Posterior vena cava (tissue), 2 donors: ENCODE measurements at places on chromosomes 3 and 15. TPM values are rescaled to one million over a fixed set of nuclear protein-coding genes. Genes with fewer than 3 reads are reported as not detected.

RTP1 gene
- total RNA-seq = not detected

LAMB2 gene
- total RNA-seq = 299 TPM

SATB1 gene
- 10.8 TPM for total RNA-seq

LTF gene
- 3.6 TPM for total RNA-seq

FANCD2OS gene
- total RNA-seq = not detected
